Activated CD4-positive, alpha-beta T cell treated with anti-CD3 and anti-CD28 coated beads, Interleukin-10, Interleukin-2, amounts not matched to agents 100 ng/mL and 50 ng/mL, durations not matched to agents 16 hours and 8 hours (primary cell): ENCODE measurements at places on chromosomes 3 and 15.

DNA sequence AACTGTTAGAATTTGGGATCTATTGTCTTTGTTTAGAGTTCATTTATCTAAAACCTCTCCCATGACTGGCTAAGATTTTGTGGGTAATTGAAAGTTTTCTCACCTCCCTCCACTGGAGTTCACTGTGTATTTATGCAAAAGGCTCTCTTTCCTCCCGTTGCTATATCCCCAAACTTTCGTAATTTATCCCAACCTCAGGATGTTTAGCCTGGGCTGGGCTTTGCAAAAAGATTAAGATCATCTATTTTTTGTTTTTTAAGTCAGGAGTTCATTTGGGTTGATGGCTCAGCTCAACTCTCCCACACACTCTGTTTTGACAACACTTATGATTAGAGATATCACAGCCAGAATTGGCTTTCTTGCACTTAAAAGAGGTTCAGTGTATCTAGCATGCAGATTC lies 27.0 kb downstream of the SUCNR1 start:
- DNase-seq: no peak

- peak; percentile 93 for DNase-seq
Measured at GRCh38 chr15:52331490-52332240, 36.1 kb upstream of the MYO5C start.

DNA sequence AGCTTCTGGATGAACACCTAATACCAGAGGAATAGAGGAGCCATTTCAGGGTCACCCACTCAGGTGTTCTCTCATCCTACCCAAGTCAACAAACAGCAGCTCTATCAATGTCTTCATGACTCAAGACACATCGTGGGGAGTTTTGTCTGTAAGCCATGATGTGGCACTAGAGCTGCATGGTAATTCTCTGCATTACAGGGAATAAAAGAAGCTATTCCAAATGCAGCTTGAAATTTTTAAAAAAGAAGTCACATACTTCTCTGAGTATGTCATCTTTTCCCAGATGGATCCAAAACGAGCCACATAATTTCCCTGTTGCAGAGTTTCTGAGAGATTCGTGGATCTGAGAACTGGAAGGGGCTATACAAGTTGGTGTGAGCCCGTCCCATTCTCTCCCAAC lies 6.1 kb upstream of the THSD4 start:
- DNase-seq: no peak

DNA sequence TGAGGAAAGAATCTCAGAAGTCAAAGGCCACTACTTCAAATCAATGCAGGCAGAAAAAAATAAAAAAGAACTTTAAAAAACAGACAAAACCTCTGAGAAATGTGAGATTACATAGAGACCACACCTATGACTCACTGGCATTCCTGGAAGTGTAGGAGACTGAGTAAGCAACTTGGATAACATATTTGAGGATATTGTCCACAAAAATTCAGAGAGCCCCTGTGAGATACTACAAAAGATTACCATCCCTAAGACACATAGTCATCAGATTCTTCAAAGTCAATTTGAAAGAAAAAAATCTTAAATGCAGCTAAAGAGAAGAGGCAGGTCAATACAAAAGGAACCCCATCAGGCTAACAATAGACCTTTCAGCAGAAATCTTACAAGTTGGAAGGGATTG lies 887.3 kb downstream of the NTRK3 start:
- no peak for DNase-seq

DNA sequence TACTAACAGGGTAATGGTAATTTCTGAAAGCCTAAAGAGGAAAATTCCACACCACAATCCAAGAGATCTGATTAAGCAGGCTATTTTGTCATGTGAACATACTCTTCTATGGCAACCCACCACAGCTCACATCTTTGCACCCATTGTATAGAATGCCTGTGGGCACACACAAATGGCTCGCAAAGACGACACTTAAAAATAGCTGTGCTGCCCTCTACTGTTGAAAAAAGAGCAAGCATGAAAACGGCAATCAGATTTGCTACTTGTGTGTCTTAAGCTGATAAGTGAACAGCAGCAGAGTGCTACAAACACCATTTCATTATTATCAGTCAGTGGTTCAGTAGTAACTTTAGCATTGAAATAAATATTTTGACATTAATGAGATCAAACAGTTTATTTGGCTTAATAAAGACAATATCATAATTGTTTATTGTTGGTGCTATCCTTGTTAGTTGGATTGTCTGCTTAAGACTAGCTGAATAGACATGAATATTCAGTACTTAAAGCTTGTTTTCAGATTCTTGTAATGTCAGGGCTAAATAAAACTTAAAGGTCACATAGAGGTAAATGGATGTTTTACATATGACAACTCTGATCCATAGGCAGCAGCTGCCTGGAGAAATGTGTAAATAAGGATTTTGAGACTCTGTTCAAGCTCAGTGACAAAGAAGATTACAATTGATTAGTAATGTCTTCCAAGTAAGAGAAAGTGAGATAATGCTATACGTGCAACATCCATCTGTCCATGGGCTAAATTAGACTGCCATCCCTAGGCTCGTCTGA lies 199.1 kb downstream of the LRRN1 start:
- peak; percentile 49 for DNase-seq

DNA sequence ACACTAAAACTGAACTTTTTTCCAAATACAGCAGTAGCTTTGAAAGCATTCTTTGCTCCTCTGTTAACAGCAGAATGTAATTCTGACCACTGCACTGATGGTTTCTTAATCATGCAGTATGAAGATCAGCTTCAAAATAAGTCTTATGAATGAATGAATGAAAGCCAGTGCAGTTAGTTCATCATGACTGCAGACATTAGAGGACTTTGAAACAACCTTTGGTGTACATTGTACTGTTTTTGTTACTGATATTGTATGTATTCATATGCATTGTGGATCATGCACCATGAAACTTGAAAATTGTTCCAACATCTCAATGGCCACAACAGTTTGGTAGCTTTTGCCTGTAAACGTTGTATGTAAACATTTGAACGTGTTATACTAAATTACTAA lies 1.3 kb upstream of the TNIK start:
- DNase-seq: no peak

- DNase-seq: no peak
Measured at GRCh38 chr3:73294537-73294936, 233.1 kb downstream of the EBLN2 start.

DNA sequence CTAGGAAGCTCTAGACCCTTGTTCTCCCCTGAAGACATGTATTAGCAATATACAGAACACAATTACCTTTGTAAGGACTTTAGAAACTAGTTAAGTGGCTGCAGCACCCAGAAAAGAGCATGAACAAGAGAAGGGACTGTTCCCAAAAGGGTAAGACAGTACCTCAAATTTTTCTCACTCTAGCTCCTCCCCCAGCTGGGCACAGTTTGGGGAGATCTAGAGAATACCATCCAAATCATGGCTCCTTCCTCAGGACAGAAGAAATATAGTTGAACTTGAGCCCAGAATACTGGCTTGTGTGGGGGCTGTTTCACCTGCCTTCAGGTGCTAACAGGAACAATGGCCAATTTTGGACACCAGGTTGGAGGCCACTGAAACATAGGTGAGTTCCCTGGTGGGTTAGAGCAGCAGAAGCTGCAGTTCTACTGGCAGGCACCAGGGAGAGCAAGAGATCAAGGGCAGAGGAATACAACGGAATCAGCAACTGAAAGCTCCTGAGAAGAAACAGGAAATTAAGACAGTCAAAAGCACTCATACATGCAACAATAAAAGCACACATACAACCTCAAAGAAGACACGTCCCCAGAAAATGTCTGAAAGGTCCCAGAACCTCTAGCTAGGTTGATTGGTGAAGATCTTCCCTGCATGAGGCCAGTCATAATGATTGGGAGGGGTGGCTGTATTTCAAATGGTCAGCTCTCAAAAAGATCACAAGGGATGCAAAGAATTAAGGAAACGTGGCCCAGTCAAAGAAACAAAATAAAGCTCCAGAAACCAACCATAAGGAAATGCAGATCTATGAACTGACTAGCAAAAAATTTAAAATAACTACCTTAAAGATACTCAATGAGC lies 104.9 kb upstream of the ASB14 start:
- DNase-seq: peak; percentile 77

GRCh38 chr3:133583396-133583795 lies 9.9 kb downstream of the CDV3 start:
- no peak for DNase-seq

GRCh38 chr15:49094923-49095322 lies 48.7 kb upstream of the SECISBP2L start:
- DNase-seq: no peak

DNA sequence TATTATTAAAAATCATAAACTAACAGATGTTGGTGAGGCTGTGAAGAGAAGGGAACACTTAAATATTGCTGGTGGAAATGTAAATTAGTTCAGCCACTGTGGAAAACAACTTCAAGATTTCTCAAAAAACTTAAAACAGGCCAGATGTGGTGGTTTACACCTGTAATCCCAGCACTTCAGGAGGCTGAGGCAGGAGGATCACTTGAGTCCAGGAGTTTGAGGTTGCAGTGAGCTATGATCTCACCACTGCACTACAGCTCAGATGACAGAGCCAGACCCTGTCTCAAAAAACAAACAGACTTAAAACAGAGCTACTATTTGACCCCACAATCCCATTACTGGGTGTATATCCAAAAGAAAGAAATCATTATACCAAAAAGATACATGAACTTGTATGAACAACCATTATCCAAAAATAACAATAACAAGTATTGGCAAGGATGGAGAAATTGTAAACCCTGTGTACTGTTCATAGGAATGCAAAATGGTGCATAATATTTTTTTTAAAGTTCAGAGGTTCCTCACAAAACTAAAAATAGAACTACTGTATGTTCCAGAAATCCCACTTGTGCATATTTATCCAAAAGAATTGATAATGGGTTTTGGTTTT lies 25.5 kb downstream of the ZNF148 start:
- no peak for DNase-seq

DNA sequence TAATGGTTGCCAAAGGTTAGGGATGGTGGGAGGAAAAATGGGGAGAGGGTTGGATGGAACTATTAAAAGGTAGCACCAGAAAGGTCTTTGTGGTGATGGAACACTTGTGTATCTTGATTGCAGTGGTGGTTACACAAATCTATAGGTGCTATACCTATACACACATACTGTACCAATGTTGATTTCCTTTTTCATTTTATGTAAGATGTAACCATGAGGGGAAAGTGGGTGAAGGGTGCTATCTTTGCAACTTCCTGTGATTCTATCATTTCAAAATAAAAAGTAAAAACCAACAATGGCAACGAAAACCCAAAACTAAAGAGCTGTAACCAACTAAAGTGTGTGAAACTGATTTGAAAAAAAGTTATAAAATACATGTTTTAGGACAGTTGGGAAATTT lies 761 bp upstream of the ZNF35 start:
- no peak for DNase-seq

GRCh38 chr15:68631601-68632051 lies 52.8 kb downstream of the CORO2B start:
- no peak for DNase-seq

GRCh38 chr15:39110746-39111145 lies 470.1 kb upstream of the THBS1 start:
- DNase-seq: no peak

DNA sequence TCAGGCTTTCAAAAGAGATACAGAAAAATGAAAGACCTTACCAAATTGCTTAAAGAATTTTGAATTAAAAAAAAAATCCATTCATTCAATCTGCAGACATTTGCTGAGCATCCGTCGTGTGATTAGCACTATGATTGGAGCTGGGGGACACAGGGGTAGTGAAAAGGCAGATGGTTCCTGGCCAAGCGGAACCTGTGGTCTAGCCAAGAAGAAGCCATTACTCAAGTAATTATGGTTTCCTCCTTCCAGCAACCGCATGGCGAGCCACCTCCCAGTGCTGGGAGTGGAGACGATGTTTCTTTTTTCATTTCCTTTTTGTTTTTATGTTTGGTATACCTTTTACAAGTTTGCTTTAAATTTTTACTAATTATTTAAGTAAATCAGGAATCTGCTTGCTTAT lies 140.2 kb downstream of the CACNA2D3 start:
- DNase-seq: no peak

- no peak for DNase-seq
Measured at GRCh38 chr15:77654975-77655374, 22.3 kb upstream of the LINGO1 start.

DNA sequence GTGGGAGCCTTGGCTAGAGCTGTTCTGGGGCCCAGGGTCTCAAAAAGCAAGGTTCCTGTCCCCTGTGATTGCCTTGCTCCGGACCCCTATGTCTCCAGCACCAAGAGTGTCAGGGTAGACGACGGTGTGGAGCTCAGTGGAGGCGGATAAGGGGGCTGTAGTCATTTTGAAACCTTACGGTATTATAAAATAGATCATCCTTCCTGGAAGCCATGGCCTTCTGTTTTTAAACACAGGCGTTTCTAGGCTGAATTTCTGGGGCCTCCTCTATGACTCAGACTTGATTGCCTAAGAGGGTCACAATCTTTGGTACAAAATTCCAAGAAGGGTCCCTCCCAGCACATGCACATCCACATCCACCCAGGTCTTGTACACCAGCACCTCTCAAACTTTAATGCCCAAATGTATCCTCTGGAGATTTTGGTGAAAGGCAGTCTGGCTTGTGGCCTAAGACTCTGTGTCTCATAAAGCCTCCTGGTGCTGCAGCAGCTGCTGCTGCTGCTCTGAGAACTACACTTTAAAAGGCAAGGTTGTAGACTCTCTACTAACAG lies 70.5 kb upstream of the XCR1 start:
- DNase-seq: peak; percentile 92

- DNase-seq: no peak
Measured at GRCh38 chr15:49415638-49416037, 7.4 kb upstream of the FGF7 start.

GRCh38 chr15:101156509-101157159 lies 95.2 kb downstream of the CHSY1 start:
- no peak for DNase-seq

DNA sequence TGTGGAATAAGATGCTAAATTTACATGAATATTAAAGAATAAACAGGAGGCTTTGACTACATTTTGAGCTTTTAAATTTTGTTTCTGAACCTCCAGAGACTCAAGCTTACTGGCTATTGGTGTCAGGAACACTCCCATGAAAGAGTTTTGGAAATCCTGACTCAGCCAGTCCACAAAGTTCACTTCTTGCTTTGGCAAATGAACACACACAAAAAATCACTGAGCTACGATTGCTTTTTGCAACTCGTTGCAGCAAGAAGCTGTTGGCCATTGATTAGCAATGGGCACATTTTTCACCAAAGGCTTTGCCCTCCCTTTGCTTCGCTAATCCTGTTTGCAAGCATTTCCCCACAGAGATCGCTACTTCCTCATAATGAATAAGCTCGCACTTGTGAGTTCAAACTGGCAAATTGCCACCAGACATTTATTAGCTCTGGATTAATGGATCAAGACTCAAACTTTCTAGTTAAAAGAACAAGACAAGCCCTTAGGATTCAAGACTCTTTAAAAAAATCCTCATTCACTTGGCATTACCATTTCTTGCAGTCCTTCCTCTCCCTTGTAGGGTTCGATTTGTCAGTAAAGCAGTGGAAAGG lies 343.2 kb upstream of the ONECUT1 start:
- no peak for DNase-seq

DNA sequence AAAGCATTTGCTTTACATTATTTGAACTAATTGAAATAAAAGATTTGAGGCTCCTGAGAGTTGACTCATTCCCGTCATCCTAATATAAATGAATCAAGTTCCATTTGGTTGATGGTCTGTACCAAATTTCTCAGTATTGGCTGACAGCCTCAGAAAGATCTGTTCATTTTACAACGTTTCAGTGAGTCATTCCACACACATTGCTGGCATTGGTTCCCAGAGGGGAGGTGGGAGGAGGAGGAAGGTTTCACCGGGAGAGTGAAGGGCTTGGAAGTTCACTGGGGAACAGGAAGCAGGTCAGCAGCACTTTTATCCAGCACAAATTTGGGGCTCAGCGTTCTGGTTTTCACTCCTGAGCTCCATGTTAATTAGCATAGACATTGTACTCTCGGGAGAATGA lies 176.7 kb upstream of the CADPS start:
- DNase-seq: no peak

- no peak for DNase-seq
Measured at GRCh38 chr3:48493203-48493501, 10.8 kb downstream of the SHISA5 start.
